ENCODE measurements at places on chromosomes 11 and 22. TPM values are rescaled to one million over a fixed set of nuclear protein-coding genes. Genes with fewer than 3 reads are reported as not detected.

Gene SLCO2B1
- 0.30 TPM for total RNA-seq

Gene SHISA8
- not detected for total RNA-seq

Gene OR8H3
- not detected for total RNA-seq

Gene PDGFD
- 0.83 TPM for total RNA-seq

Gene SLC22A8
- total RNA-seq = not detected

Gene FAM227A
- 4.0 TPM for total RNA-seq

Gene UPK3A
- total RNA-seq = not detected

Measured in smooth muscle cell of the umbilical artery (primary cell).